ENCODE measurements at places on chromosomes 16 and 17. TPM values are rescaled to one million over a fixed set of nuclear protein-coding genes. Genes with fewer than 3 reads are reported as not detected.
A peak's percentile ranks its signal among the peaks of the same experiment; 100 is the strongest.

GRCh38 chr16:4247460-4247784 lies 5.5 kb upstream of the SRL start:
- DNase-seq = no peak

- DNase-seq = no peak
These were observed 14.1 kb downstream of the MAP3K14 start for GRCh38 chr17:45302649-45303173.

- no peak for DNase-seq
These were observed 111.9 kb upstream of the TNRC6C start for GRCh38 chr17:77846531-77847085.

NPW gene
- total RNA-seq = not detected

ACSM2A gene
- not detected for total RNA-seq

GRCh38 chr16:27326738-27327585 lies 13.2 kb downstream of the IL4R start:
- DNase-seq = peak; percentile 16
